Right hindlimb (tissue), 1 donor: ENCODE measurements at places on chromosomes 5 and 9.

- DNase-seq: no peak
Observed at GRCh38 chr9:127890053-127890452, 9.3 kb downstream of the ST6GALNAC6 start.

DNA sequence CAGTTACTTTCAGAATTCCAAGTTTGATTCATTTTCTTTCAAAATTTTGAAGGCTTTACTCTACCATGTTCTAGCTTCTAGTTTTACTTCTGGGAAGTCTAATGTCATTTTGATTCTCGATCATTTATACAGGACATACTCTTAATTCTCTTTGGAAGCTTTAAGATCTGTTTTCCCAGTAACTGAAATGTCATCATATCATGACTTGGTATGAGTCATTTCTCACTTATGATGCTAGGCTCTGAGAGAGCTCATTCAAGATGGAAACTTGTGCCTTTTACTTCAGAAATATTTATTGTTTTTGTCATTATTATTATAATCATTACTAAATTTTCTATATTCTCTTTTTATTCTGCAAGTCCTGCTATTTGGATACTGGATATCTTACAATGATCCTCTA is 222.3 kb downstream of the PARP8 start:
- DNase-seq: no peak

GRCh38 chr5:113119246-113119924 is 142.8 kb downstream of the DCP2 start:
- peak; percentile 90 for DNase-seq

DNA sequence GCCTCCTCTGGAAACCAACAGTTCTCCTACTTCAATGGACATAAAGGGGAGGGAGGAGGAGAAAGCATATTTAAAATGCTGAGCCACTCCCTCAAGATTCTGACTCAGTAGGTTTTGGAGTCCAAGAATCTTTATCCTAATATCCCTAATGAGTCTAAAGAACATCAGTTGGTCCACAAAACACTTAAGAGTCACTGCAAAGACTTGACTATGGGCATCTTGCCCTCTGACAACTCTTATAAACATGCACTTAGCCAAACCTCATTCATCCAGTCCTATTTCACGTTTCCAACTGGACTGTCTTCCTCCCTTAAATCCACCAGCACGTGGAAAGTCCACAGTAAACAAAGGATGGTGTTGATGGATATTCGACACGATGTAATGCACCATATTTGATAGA is 172.5 kb downstream of the FAM114A2 start:
- no peak for DNase-seq

DNA sequence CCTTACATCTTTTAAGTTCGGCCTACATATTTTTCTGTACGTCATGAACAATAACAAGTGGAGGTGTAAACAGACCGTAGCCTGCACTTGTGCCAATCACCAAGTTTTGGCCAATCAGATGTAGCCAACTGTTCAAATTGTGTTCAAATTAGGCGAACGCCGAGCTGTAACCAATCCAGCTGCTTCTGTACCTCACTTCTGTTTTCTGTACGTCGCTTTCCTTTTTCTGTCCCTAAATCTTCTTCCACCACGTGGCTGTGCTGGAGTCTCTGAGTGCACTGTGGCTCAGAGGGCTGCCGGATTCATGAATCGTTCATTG is 26.4 kb downstream of the TRIM14 start:
- DNase-seq: no peak

GRCh38 chr5:37930350-37930749 is 90.5 kb upstream of the GDNF start:
- no peak for DNase-seq

- no peak for DNase-seq
Observed at GRCh38 chr9:128100581-128100980, 26.9 kb downstream of the PTGES2 start.

DNA sequence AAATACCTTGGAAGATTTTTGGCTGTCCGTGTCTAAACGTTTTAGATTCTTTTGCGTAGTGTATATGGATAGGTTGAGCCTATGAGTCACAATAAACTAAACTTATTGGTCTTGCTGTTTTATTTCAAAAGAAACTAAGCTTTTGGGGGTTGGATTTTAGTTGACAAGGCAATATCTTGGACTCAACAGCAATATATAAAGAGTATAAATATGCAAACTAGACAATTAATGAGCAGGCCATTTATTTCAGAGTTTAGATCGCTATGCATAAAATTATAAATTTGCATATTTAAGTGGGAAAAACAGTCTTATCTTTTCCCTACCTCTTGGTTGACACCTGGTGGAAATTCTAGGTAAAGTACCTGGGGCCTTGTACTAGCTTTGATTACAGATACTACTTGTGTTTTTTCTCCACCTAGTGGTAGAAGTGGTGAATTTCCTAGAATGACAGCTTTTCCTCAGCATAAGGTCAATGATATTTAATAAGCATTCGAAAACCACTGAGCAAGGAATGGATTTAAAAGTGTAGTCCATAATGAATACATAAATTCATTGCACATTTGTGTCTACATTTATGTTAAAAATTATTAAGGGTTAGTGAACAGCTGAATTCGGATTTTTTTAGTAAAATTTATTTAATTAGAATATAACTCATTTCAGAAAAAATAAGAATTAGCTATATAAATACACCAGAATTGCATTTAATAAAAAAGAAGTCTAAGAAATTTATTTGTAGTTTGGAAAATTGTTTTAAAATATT is 1.7 kb upstream of the ARRDC3 start:
- peak; percentile 42 for DNase-seq

- no peak for DNase-seq
Observed at GRCh38 chr9:118515947-118516346, 811.7 kb downstream of the TLR4 start.
